ENCODE measurements at places on chromosomes 3 and 15.

GRCh38 chr3:107211608-107212007, 165.6 kb upstream of the CCDC54 start:
- DNase-seq: no peak

- DNase-seq: no peak
These were observed 37.5 kb downstream of the NBEAL2 start for GRCh38 chr3:47016934-47017435.

GRCh38 chr3:58111513-58112184, 99.1 kb downstream of the DNASE1L3 start:
- no peak for DNase-seq

DNA sequence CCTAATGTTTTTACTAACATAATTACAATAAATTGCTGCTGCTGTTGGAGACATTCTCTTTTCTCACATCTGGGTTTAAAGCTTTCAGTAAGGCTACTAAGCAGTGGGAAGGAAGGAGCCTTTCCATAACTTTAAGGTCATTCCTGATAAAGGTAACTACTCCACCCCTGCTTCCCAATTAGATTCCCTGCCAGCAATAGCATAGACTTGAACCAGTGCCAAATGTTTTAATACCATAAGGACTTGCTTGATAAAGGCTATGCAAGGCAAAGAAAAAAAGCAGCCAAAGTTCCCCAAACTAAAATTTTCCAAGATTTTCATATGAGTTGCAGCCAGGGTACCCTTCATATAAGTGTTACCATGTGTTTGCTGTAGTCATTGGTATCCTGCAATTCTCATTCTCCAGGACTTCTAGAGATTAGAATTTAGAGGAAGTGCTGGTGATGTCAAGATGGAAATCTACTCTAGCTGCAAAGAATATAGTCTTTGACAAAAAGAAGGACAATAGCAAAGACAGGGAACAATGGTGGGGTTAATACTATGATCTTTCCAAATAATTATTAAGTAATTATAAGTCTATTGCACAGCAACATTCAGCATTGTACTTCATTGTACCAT, 106.1 kb downstream of the FILIP1L start:
- no peak for DNase-seq

DNA sequence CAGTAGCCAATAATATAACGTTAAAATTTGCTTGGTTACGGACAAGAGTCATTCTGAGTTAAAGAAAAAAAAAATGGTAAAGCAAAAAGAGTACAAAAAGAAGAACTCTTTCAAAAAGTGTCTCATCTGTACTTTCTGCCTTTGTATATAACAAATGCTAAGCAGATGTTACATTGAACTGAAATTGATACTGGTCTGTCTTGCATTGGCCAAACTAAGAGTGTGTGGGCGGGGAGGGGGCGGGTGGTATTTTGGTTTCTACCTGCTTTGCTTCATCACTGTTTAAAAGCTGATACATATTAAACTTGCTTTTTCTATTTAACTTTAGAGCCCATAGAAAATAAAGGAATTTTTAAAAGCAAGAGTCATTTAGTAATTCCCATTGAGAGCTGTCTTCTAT, 215.0 kb upstream of the THBS1 start:
- DNase-seq: no peak

- no peak for DNase-seq
These were observed 293.7 kb upstream of the GADL1 start for GRCh38 chr3:31188112-31188511.

- DNase-seq: no peak
These were observed at the start of gene HCN4 for GRCh38 chr15:73368301-73369136. Gene HCN4, minus strand, starts transcription at chr15:73368958. Its CDS starts 688 bp downstream, at chr15:73368270.

DNA sequence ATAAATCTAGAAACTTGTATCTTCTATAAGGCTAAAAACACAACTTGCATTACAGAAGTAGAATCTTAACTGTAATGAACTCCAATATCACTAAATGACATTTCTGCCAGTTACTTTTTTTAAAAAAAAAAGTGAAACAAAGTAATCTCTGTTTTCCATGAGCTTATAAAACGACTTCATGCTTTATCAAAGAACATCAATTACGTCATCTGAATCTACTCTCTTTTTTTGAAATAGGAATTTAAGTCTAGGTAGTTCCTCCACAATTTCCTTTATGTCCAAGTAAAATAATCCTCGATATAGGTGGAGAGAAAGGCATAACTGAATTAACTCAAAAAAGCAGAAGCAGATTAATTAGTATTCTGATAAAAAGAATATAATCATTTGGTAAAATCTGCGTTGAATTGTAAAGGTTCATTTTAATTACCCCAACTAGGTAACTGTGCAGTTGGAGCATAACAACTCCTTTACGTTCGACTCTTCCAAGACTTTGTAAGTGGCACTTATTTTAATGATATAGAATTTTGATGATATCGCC, 1.4 kb downstream of the UACA start:
- DNase-seq: no peak

GRCh38 chr3:128854475-128854874, 24.9 kb upstream of the ACAD9 start:
- DNase-seq: no peak

GRCh38 chr3:183581496-183582155, 26.1 kb upstream of the KLHL6 start:
- DNase-seq: no peak

- no peak for DNase-seq
These were observed 169.2 kb downstream of the UBE2E2 start for GRCh38 chr3:23372285-23372684.

DNA sequence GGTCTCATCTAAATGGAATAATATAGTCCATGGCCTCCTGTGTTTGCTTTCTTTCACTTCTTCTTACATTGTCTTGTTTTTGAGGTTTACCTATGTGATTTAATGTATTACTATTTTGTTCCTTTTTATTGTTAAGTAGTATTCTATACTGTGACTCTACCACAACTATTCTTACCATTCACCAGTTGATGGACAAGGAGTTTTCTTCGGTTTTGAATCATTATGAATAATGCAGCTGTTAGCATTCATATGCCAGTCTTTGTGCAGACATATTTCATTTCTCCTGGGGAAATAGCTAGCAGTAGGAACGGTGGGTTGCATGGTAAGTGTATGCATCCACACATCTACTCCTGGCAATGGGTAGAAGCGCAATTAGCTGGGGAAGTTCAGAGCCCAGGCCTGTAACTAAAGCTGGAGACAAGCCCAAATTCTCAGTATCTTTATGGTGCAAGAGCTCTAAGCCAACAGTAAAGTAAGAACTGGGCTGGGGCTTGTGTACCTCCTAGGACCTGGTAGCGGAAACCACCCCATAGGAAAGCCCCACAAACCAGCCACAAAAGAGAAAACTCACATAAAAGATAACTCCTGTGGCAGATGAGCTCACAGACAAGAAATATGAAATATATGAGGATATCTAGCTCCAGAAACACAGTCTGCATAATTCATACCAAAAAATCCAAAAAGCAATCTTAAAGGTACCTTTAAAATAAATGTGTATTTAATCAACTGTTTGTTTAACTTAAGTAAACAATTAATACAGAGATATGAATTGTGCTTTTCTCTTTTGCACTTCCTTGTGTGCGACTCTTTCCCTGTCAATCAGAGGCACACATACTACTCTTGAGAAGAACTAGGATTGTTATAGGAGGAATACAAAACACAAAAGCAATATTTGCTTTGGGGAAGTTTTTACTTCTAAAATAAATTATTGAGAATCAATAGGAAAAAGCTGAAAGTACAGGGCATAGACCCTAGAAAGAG, 2.7 kb upstream of the CSTA start:
- no peak for DNase-seq

DNA sequence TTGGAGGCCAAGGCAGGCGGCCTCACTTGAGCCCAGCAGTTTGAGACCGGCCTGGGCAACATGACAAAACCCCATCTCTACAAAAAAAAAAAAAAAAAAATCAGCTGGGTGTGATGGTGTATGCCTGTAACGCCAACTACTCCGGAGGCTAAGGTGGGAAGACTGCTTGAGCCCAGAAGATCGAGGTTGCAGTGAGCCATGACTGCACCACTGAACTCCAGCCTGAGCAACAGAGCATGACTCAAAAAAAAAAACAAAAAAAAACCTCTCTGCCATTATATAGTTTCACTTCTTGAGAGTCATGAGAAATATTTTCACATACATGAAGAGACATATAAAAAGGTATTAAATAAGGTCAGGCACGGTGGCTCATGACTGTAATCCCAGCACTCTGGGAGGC, 45.9 kb upstream of the CP start:
- no peak for DNase-seq

GRCh38 chr15:45441686-45442085, 63.3 kb upstream of the GATM start:
- no peak for DNase-seq

GRCh38 chr3:98583766-98584165, 9.6 kb downstream of the CPOX start:
- no peak for DNase-seq

GRCh38 chr3:33716227-33716626, 1.8 kb downstream of the CLASP2 start:
- no peak for DNase-seq

DNA sequence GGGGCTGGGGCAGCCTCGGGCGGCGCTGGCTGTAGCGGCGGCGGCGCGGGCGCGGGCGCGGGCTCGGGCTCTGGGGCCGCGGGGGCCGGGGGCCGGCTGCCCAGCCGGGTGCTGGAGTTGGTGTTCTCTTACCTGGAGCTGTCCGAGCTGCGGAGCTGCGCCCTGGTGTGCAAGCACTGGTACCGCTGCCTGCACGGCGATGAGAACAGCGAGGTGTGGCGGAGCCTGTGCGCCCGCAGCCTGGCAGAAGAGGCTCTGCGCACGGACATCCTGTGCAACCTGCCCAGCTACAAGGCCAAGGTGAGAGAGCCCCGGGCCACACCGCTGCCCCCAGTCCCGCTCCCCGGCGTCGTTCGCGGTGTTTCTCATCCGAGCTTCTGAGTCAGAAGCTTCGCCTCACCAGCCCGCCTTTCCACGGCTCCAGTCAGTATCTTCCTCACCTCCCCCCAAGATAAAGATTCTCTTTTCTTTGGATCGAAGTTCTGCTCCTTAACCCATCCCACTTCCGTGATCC, 600 bp downstream of the FBXO45 start:
- DNase-seq: no peak

GRCh38 chr3:59467476-59467875, 417.7 kb upstream of the CFAP20DC start:
- no peak for DNase-seq

- DNase-seq: no peak
These were observed 198.4 kb downstream of the ADAMTS17 start for GRCh38 chr15:100143378-100143777.

DNA sequence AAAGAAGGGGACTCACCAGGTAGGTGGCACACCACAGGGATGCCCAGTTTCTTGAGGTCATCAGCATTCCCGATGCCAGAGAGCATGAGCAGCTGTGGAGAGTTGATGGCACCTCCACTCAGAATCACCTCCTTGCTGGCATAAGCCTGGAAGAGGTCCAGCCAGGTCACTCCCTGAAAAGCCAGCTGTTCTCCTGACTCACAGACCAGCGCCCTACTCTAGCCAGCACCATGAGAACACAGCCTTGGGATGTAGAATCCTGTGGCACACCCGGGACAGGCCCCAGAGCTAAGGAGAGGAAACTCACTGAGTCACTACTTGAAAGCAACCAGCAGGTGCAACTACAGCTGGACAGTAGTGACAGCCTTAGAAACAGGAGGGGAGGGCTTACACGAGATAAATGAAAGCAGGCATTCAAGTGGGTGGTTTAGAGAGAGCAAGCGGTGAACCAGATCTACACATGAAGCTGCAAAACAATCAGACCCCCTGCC, 24.5 kb downstream of the CHDH start:
- DNase-seq: no peak

- no peak for DNase-seq
These were observed 229.3 kb upstream of the ARPP21 start for GRCh38 chr3:35409991-35410390.

DNA sequence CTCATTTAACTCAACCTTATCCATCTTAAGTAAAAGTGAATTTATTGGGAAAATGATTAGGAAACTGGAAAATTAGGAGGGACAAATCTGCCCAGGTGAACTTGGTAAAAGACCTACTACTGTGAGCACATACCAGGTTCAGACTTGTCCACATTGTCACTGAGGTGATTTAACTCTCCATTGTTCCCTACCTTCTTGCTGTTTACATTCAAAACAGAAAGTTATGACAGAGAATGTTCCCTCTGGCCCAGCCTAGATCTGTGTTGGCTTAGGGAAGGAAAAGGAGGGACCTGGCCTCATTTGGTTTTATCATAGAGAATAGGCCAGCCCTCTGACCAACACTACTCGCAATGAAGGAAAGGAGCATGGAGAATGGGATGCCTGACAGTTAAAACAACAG, 117.6 kb downstream of the SATB1 start:
- DNase-seq: no peak

DNA sequence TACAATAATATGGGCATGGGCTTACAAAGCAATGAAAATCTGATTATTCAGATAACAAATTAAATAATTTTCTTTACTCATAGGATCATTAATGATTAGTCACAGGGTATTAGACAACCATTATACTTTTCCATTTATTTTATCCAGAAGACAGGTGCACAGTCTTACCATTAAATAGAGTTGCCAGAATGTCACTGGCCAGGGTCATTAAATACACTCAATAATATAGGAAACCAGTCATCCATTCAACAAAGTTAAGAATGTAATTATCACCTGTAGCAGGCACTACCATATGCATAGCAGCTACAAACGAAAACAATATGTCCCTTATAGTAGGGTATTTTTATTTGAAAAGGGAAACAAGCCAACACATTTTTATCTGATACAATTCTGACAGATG, 16.1 kb downstream of the ROBO1 start:
- DNase-seq: no peak

- no peak for DNase-seq
These were observed 59.9 kb downstream of the ARHGEF26 start for GRCh38 chr3:154180836-154181691.

DNA sequence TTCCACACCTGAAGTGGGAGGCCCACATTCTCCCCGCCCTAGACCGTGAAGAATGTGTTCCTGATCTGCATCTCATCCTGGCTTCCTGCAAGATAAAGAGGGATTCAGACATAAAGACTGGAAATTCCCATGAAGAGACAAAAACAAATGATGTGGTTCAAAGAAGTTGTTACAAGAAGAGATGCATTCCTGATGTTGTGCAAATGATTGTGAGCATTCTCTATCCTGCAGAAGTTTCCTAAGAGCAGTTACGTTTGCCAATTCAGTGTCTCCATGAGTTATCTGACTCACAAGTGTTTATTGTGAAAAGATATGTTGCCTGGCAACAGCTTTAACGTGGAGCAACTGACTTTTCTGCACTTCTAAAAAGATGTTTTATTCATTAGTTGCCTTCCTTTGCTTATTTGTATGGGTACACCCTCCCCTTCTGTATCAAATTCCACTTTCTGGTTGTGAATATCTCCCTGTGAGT, 107.8 kb downstream of the ZIC4 start:
- DNase-seq: no peak

GRCh38 chr3:189529468-189529867, 101.7 kb upstream of the TP63 start:
- DNase-seq: no peak

- no peak for DNase-seq
These were observed 75.2 kb downstream of the LIPC start for GRCh38 chr15:58506783-58507668.

GRCh38 chr15:40815042-40815698, 7.9 kb upstream of the DNAJC17 start:
- no peak for DNase-seq

GRCh38 chr15:77738038-77738370, 105.3 kb upstream of the LINGO1 start:
- no peak for DNase-seq

Measured in right renal pelvis (tissue), 4 donors.